Stimulated activated CD4-positive, alpha-beta T cell treated with anti-CD3 and anti-CD28 coated beads, Interleukin-4, amount 100 ng/mL, for 24 hours (primary cell): ENCODE measurements at places on chromosomes 13 and 19.

- DNase-seq, result no peak
These were observed 12.9 kb upstream of the CCDC169 start for GRCh38 chr13:36310417-36311108.

DNA sequence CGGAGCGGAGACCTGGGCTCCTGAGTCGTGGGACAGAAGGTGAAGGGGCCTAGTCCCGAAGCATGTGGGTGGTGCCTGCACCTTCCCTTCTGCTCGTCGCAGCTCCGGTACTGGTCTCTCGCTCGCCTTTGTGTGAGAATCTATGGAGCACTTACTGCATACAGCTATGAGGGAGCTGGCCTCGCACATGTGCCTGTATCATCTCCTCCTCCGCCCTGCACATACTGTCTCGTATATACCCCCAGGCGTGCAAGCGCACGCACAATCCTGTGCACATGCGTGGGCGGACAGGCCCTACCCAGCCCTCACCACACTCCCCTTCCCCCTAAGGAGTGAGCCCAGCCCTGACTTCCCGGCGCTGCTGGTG lies 8.7 kb downstream of the PIK3R2 start:
- DNase-seq, result no peak

GRCh38 chr19:41870401-41870873 lies 6.6 kb upstream of the CD79A start:
- no peak for DNase-seq

DNA sequence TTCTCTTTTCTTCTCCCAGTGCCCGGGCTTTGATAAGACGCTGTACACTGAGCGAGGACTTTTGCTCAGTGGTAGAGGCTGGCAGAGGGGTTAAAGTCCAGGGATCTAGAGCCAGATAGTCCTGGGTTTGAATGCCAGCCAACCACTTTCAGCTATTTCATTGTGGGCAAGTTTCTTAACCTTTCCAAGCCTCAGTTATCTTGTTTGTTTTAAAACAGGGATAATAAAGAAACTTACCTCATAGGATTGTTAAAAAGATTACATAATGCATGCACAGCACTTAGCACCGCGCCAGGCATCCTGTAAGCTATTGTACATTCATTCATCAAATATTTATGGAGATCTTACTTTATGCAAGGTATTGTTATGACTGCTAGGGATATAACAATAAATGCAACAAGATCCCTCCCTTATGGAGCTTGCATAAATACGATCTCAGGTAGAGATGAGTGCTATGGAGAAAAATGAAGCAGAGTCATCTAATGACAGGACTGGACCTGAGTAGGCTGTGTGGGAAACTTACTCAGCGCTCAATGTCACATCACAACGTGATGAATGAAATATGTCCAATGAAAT lies 70.8 kb downstream of the LNX2 start:
- no peak for DNase-seq

DNA sequence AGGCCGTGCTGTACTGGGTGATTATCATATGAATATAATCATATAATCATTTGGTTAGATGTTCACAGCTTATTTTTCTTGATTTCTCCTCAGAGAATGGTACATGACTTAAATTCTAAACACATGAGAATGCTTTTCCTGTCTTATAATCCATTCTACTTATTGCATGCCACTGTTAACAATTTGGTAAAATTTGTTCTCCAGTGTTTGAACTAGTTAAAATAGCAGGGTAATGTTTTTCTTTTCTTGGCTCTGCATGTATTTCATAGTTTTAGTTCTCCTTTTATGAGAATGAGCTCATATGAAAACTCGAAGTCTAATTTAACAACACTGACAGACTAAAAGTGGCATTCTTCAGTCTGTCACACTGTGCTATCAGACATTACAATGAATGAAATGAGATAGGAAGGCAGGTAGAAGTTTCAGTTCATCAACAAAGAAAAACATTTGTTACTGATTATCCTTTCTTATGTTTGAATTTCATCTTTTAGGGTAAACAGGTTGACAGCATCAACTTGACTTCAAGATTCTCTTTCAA lies 10.2 kb downstream of the SPRYD7 start:
- DNase-seq, result no peak

DNA sequence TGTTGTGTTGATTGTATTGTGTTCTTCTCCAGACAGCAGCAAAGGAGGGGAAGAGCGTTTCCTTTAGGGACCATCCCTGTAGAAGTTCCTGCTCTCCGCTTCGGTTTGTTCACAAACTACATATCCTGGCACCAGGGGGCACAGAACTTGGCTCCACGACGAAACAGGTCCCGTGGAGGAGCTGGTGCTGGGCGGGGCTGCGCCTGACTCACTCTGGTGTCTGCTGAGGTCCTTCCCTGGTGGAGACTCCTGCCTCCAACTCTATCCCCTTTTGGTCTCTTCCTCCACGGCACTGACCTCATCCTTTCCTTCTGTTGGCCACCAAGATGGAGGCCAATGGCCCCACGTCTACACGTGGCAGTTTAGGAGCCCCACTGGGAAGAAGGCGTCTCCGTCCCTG lies 14.7 kb downstream of the TMPRSS9 start:
- no peak for DNase-seq

- no peak for DNase-seq
These were observed 335.2 kb downstream of the MYO16 start for GRCh38 chr13:108964606-108965005.

GRCh38 chr19:36423925-36424324 lies 5.5 kb upstream of the ZFP82 start:
- DNase-seq, result no peak

GRCh38 chr19:2333807-2334211 lies 5.3 kb downstream of the SPPL2B start:
- DNase-seq, result no peak

DNA sequence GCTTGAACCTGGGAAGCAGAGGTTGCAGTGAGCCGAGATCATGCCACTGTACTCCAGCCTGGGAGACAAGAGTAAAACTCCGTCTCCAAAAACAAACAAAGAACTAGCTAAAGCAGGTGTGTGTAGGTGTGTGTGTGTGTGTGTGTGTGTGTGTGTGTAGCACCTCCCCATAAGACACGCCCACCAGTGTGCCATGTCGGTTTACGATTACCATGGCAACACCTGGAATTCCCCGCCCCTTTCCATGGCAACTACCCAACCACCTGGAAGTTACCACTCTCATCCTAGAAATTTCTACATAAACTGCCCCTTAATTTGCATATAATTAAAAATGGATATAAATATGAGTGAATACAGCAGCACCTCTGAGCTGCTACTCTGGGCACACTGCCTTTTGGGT lies 80.9 kb upstream of the ADGRE5 start:
- no peak for DNase-seq

DNA sequence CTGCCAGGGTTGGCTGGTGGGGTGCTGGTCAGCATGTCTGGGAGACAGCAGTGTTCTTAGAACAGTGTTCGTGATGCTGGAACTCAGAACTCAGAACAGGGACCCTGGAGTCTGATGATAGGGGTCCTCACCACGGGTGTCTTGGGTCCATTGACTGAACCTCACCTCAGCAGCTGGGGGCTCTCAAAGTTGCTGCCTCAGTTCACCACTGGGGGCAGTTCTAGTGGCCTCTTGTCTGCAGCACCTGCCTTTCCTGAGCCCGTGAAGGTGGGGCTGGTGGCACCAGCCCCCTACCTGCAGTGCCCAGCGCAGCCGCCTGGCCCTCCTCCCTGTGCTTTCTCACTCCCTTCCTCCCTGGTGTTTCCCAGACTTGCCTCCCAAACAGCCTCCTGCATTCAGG lies 28.5 kb downstream of the SAFB start:
- no peak for DNase-seq

GRCh38 chr13:38686577-38687245 lies at the start of gene FREM2:
Gene FREM2, plus strand, starts transcription at chr13:38687077. Its CDS starts 268 bp downstream, at chr13:38687345.
- no peak for DNase-seq

- DNase-seq, result no peak
These were observed 8.1 kb downstream of the SELENOW start for GRCh38 chr19:47786566-47786965.

DNA sequence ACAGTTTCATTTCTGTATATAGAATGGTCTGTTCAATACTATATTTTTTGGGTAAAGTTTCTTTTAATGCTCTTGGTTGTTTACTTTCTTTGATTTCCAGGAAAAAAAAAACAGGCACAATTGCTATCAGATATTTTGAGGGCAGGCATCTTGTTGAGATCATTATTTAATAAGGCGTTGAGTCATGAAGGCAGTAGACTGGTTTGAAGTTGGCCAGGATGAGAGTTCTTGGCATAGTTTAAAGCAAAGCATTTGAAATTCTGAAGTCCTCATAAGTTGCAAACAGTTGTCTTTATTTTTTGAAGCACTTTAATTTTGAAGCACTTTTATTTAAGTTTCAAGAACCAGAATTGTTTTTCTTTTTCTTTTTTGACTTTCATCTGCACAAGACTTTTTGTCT lies 2.6 kb upstream of the ZNF175 start:
- DNase-seq, result no peak

DNA sequence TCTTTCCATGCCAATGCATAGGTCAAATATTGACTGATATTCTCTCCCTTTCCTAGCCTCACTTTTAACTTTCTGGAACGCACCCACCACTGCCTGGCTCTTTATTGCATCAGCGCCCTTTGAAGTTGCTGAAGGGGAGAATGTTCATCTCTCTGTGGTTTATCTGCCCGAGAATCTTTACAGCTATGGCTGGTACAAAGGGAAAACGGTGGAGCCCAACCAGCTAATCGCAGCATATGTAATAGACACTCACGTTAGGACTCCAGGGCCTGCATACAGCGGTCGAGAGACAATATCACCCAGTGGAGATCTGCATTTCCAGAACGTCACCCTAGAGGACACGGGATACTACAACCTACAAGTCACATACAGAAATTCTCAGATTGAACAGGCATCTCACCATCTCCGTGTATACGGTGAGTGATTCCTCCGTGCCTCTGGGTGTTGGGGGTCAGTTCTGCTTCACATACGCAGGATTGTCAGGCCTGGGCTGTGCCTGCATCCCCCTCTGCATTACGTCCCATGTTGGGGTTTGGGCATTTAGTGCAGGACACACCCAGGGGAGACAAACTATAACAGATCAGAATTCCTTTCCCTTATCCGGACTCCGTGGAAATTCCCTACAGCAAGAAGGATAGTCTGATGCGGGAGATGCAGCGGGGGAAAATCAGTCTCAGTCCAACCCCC lies 1.3 kb downstream of the CEACAM21 start:
- no peak for DNase-seq
